Temporal lobe (tissue), 4 donors: ENCODE measurements at places on chromosomes 6 and 20. TPM values are rescaled to one million over a fixed set of nuclear protein-coding genes. Genes with fewer than 3 reads are reported as not detected.

The CALHM4 gene
- total RNA-seq = not detected

The TXLNB gene
- 0.25 TPM for total RNA-seq

The SEL1L2 gene
- total RNA-seq = under 0.01 TPM

The SLC17A2 gene
- total RNA-seq = not detected

The PTK6 gene
- not detected for total RNA-seq

The SLC35D3 gene
- total RNA-seq = 0.25 TPM

The ABCF1 gene
- 17.7 TPM for total RNA-seq
